ENCODE measurements at places on chromosomes 11 and 22.

- no peak for DNase-seq
These were observed 658.7 kb downstream of the JRKL start for GRCh38 chr11:97048481-97048880.

- no peak for DNase-seq
These were observed 78.1 kb upstream of the CCND1 start for GRCh38 chr11:69562816-69563215.

GRCh38 chr11:2319791-2320472, 18.1 kb downstream of the TSPAN32 start:
- DNase-seq, result no peak

DNA sequence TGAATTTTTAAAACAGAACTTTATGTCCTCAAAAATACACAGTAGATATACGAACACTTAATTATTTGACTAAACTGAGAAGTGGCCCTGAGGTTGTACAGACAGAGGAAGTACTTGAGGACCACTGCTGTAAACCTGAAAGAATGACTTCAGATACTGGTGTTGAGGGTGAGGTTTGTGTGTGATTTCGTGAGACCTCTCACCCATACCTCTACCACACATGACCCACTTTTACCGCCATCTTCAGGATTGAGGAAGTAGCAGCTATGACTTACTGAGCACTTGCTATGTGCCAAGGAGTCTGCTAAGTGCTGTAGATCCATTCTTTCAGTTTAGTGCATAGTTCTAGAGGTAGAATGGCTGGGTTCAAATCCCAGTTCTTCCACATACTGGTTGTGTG, 21.9 kb downstream of the MMP13 start:
- DNase-seq, result no peak

GRCh38 chr11:3932698-3933097, 77.2 kb downstream of the STIM1 start:
- no peak for DNase-seq

GRCh38 chr11:65766535-65766934, 14.2 kb downstream of the AP5B1 start:
- DNase-seq, result no peak
